ENCODE measurements at places on chromosomes 2 and 18.

- DNase-seq: no peak
Measured at GRCh38 chr2:42962508-42962953, 170.1 kb upstream of the HAAO start.

DNA sequence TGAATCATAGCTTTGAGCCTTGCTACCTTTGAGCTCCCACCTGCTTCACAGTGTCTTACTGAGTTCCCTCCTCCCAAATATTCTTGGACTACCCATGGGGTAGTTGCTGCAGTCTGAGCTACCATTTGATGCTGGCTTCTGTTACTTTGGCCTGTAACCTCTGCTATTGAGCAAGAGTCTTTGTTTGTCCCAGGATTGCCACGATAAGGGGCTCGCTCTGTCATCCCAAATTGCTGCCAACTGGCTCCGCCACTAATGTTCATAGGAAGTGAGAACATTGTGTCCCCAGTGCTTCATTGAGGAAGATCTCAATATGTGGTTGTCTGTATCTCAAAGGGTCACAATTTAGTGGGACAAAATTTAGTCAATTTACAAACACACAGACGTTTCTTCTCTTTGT lies 103.8 kb downstream of the TRIM43 start:
- peak; percentile 94 for DNase-seq

DNA sequence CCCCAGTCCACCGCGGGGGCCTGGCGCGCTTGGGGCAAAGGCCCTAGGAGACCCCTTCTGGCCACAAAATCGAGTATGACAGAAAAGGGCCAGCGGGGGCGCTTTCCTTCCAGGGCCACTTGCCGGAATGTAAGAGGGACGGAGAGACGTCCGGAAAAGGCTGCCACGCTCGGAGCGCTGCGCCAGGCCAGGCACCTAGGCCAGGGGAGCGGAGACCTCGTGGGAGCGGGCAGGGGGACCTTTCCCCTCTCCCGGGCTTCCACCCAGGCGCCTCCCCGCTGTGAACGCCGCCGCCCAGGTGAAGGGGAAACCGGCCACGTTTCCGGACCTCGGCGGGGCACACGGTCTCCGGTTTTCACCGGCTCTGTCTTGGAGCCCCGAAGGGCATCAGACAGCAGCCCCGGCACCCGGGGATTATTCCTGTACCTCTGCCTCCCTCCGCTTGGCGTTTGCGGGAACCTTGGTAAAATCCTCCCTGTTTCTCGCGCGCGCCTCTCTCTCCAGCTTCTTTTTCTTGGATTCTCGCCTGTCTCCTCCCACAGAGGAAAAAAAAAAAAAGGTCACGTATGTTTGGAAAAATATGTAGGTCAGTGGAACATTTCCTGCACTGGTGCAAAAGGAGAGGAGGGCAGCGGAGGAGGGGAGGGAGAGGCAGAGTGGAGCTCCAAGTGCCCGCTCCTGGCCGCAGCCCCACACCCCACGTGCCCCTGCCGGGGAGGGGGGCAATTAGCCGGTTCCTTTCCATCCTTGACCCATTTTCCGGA lies 1.2 kb upstream of the NPAS2 start:
- DNase-seq: peak; percentile 81

GRCh38 chr2:68411397-68412126 lies 46.5 kb downstream of the PLEK start:
- DNase-seq: no peak

- no peak for DNase-seq
Measured at GRCh38 chr18:7072593-7072992, 45.0 kb downstream of the LAMA1 start.

DNA sequence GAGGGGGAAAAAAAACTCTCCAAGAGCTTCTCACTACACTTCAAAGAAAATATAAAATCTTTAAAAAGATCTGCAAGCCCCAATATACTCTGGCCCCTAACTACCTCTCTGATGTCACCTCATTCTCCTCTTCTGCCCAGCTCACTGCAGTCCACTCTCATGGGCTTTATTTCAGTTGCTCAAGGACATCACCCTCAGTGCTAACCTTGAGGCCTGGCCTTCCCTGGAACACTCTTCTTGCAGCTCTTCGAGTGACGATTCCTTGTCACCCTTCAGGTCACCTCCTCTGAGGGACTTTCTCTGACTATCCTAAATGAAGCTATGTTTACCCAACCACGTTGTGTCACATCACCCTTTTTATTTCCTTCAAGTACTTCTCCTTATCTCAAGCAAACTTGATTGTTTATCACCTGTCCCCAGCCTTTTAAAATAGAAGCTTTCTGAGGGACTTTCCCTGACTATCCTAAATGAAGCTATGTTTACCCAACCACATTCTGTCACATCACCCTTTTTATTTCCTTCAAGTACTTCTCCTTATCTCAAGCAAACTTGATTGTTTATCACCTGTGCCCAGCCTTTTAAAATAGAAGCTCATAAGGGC lies 10.4 kb downstream of the RTTN start:
- DNase-seq: no peak

DNA sequence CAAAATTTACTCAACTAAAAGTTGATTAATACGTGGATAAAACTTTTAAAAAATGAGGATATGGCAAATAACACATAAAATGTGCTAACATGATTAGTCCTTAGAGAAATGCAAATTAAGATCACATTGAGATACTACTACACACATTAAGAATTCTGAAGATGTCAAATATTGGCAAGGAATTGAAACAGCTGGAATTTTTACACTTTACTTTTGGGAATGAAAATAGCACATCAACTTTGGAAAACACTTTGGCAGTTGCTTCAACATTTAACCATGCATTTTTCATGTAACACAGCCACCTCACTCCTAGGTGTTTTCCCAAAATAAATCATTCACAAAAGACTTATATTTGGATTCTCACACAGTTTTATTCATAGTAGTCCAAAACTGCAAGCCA lies 687.9 kb upstream of the SETBP1 start:
- no peak for DNase-seq

All from right cardiac atrium (tissue), 5 donors.